ENCODE measurements at places on chromosomes 12 and 14. TPM values are rescaled to one million over a fixed set of nuclear protein-coding genes. Genes with fewer than 3 reads are reported as not detected.
A peak's percentile ranks its signal among the peaks of the same experiment; 100 is the strongest.

BDKRB1 gene
- total RNA-seq, result 1.2 TPM

IRAK3 gene
- 19.9 TPM for total RNA-seq

DNA sequence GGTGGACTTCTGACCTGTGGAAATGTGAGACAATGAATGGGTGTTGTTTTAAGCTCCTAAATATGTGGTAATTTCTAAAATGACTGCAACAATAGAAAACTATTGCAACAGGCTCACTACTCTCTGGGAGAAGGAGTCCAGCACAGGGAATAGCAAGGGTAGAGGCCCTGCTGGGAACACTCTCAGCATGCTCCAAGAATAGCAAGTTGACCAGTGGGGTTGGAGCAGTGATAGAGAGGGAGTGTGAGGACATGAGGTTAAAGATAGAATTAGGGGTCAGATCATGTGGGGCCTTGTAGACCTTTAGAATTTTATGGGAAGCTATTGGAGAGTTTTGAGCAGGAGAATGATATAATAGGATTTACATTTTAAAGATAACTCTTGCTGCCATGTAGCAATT is 346.7 kb upstream of the CCDC196 start:
- no peaks in the 10 kb centered on the region for H3K36me3 ChIP-seq
- H3K4me3 ChIP-seq, result no peak overlapping the region
- H3K27me3 ChIP-seq, result no peaks in the 10 kb centered on the region

TMEM63C gene
- 1.9 TPM for total RNA-seq

MYL2 gene
- total RNA-seq, result not detected

- H3K27me3 ChIP-seq, result no peaks in the 10 kb centered on the region
- no peak for DNase-seq
- H3K36me3 ChIP-seq, result no peaks in the 10 kb centered on the region
- H3K4me1 ChIP-seq, result peaks cover 10% of the 10 kb centered on the region
- H3K4me3 ChIP-seq, result no peak overlapping the region
- no peak overlapping the region for H3K27ac ChIP-seq
These were observed 25.2 kb upstream of the NTN4 start for GRCh38 chr12:95815632-95816212.

DNA sequence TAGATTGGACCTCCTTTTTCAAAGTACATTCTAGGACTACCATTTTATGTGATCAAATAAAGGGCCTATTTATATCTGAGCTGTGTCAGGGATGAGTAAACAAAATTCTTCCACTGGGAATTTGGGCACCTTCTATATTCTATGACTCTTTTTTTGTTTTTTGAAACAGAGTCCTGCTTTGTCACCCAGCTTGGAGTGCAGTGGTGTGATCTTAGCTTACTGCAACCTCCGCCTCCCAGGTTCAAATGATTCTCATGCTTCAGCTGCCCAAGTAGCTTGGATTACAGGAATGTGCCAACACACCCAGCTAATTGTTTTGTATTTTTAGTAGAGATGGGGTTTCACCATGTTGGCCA is 64.8 kb downstream of the DRAM1 start:
- H3K27me3 ChIP-seq, result no peaks in the 10 kb centered on the region
- no peaks in the 10 kb centered on the region for H3K36me3 ChIP-seq
- no peak overlapping the region for H3K4me3 ChIP-seq
- DNase-seq, result no peak
- H3K4me1 ChIP-seq, result no peaks in the 10 kb centered on the region

SAMD15 gene
- 6.2 TPM for total RNA-seq

GRCh38 chr12:1093166-1093751 is 102.2 kb downstream of the ERC1 start:
- H3K27ac ChIP-seq, result no peak overlapping the region
- H3K4me1 ChIP-seq, result no peaks in the 10 kb centered on the region
- H3K4me3 ChIP-seq, result no peak overlapping the region

DNA sequence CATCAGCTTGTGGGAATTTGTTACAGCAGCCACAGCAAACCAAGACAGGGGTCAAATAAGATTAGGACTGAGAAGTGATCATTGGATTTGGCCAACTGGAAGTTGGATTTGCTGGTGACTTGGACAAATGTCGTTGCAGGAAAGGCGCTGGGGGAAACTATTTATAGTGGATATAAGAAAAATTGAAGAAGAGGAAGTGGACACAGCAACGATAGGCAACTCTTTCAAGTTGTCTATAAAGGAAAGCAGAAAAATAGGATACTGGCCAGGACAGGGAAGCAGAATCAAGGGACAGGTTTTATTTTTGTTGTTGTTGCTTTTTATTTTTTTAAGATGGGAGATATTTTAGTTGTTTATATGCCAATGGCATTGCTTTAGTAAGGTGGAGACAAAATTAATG is 56.2 kb upstream of the RTRAF start:
- no peaks in the 10 kb centered on the region for H3K4me1 ChIP-seq
- H3K36me3 ChIP-seq, result no peaks in the 10 kb centered on the region
- no peak overlapping the region for H3K27ac ChIP-seq
- H3K4me3 ChIP-seq, result no peak overlapping the region
- H3K27me3 ChIP-seq, result no peaks in the 10 kb centered on the region

DNA sequence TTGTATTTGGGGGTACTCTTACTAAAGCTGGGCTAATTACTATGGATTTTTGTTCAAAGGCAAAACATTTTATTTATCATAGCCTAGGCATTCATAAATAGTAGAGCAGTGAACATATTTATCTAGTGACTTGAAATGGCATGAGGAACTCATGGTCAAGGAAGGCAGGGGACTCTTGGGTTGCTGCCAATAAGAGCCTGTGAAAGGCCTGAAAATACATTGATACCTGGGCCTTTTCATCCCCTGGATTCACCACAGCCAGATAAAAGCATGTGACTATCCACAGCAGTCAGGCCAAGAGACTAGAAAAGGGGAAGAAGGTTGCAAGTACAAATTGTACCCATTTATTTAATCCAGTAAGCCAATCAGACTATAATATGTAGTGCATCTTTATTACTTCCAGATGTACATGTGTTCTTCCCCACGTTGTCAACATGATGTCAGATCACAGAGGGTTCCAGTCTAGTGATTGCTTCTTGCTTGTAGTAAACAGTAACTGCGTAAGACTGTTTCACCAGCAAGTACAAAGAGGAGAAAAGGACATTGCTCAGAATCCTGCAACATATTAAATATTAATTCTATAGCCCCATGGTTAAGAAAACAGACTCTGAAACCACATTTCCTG is 409.7 kb downstream of the NOVA1 start:
- no peaks in the 10 kb centered on the region for H3K4me1 ChIP-seq
- DNase-seq, result no peak
- H3K27me3 ChIP-seq, result no peaks in the 10 kb centered on the region
- no peaks in the 10 kb centered on the region for H3K36me3 ChIP-seq

ALDH1L2 gene
- total RNA-seq, result 17.2 TPM

DNA sequence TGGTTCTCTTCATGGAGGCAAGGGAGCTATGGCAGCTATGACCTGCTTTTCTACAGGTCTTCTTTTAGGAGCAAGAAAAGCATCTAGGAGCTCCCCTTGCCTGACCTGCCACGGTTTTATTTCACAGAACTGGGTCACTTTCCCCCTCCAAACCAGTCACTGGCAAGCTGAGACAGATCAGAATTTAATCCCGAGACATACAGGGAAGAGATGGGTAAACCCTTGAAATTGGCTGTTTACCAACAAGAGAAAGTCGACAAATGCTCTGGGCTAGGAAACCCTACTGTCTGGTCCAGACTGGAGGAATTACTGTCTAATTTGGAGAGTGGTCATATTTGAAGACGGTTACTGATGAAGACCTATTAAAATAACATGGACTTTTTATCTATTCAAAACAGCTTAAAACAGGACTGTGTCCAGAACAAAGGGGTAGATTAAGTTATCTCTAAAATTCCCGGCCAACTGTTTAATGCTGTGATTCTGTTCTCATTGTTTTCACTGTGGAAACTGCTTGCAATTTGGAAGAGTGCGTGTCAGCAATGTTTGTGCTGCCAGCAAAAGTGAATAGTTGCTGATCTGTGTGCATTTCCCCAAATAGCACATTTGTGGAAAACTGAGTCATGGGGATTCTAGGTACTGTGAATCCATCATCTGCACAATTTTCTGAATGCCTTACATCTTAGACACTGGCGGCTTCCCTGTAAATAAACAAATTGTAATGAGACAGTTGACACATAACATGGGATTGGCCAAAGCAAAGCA is 73.4 kb upstream of the EEA1 start:
- DNase-seq, result no peak
- H3K4me1 ChIP-seq, result no peaks in the 10 kb centered on the region
- H3K27ac ChIP-seq, result no peak overlapping the region
- no peaks in the 10 kb centered on the region for H3K36me3 ChIP-seq

DNA sequence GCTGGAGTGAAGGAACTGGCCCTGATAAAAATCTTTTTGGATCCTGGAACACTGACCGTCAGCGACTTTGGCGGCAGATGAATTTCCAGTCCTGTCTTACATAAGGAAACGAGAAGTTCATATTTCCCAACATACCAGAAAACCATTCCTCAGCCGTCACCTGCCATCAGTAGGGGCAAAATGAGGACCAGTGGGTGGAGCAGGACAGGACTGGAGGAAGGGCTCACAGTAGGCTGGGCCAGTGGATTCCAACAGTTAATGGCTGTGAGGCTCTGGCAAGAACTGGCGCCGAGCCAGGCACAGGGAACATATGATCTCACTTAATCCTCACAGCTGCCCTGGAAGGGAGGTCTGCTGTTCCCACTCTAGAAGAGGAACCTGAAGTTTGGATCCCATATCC is 67.2 kb upstream of the FAM181A start:
- no peak overlapping the region for H3K4me3 ChIP-seq
- no peaks in the 10 kb centered on the region for H3K36me3 ChIP-seq
- no peaks in the 10 kb centered on the region for H3K27me3 ChIP-seq
- no peaks in the 10 kb centered on the region for H3K4me1 ChIP-seq
- DNase-seq, result no peak

DNA sequence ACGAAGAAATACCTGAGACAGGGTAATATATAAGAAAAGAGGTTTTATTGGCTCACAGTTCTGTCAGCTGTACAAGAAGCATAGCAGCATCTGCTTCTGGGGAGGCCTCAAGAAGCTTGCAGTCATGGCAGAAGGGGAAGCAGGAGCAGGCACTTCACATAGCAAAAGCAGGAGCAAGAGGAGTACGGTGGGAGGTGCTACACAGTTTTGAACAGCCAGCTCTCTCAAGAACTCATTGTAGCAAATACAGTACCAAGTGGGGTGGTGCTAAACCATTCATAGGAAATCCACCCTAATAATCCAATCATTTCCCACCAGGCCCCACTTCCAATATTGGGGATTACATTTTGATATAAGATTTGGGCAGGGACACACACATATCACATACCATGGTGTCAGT is 8.0 kb downstream of the TMTC3 start:
- no peaks in the 10 kb centered on the region for H3K36me3 ChIP-seq
- no peak overlapping the region for H3K27ac ChIP-seq
- H3K27me3 ChIP-seq, result no peaks in the 10 kb centered on the region
- no peak overlapping the region for H3K4me3 ChIP-seq

DNA sequence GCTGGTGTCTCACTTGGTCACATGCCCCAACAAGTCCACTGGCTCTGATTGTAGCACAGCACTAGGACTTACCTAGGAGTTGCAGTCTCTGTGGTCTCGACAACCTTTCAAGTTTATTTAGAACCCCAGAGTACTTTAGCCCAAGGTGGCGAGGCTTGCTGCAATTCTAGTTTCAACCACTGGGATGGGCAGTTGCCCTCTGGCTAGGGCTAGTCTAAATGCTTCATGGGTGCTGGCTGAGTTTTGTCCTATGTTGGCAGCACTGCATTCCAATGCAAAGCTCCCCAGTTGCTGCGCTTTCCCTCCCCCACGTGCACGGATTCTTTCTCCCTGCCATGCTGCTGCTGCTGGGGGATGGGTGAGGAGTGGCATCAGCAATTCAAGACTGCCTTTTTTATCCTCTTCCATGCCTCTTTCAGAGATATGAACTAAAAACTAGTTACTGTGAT is 207.9 kb downstream of the SYNE2 start:
- no peaks in the 10 kb centered on the region for H3K27me3 ChIP-seq
- peak; percentile 24 for DNase-seq
- H3K4me3 ChIP-seq, result no peak overlapping the region
- no peaks in the 10 kb centered on the region for H3K4me1 ChIP-seq
- H3K27ac ChIP-seq, result no peak overlapping the region
- H3K36me3 ChIP-seq, result peaks cover 25% of the 10 kb centered on the region

DTX3 gene
- 34.5 TPM for total RNA-seq

DNA sequence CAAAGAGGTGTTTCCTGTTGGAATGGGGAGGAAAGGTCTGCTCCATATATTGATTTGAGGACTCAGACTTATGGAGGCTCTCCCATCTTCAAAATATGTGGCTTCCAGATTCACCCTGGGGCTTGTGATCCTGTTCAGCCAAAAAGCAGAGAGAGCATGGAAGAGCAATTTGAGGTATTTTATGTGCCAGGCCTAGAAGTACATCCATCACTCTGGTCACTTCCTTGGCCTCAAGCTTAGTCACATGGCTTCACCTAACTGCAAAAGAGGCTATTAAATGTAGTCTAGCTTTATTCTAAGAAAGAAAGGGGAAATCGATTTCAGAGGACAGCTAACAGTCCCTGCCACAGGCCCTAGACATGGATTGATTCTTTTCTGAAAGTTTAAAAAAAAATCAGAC is 86.2 kb downstream of the C12orf50 start:
- H3K36me3 ChIP-seq, result no peaks in the 10 kb centered on the region
- H3K4me1 ChIP-seq, result no peaks in the 10 kb centered on the region
- H3K27ac ChIP-seq, result no peak overlapping the region
- no peaks in the 10 kb centered on the region for H3K27me3 ChIP-seq
- no peak overlapping the region for H3K4me3 ChIP-seq

ADIPOR2 gene
- 50.0 TPM for total RNA-seq

GRCh38 chr12:130714591-130715149 is 1.4 kb downstream of the RIMBP2 start:
- H3K27ac ChIP-seq, result no peak overlapping the region
- no peaks in the 10 kb centered on the region for H3K27me3 ChIP-seq
- no peaks in the 10 kb centered on the region for H3K4me1 ChIP-seq
- peak; percentile 46 for DNase-seq
- H3K4me3 ChIP-seq, result no peak overlapping the region

- H3K36me3 ChIP-seq, result no peaks in the 10 kb centered on the region
- H3K27me3 ChIP-seq, result no peaks in the 10 kb centered on the region
- H3K27ac ChIP-seq, result no peak overlapping the region
- H3K4me3 ChIP-seq, result no peak overlapping the region
- DNase-seq, result no peak
These were observed 101.6 kb upstream of the ESRRB start for GRCh38 chr14:76274324-76274723.

GPR137C gene
- 0.54 TPM for total RNA-seq

- DNase-seq, result no peak
- no peak overlapping the region for H3K4me3 ChIP-seq
- no peaks in the 10 kb centered on the region for H3K36me3 ChIP-seq
- H3K27ac ChIP-seq, result no peak overlapping the region
- peaks cover 6% of the 10 kb centered on the region for H3K4me1 ChIP-seq
These were observed 279.5 kb downstream of the DPF3 start for GRCh38 chr14:72614365-72614764.

DNA sequence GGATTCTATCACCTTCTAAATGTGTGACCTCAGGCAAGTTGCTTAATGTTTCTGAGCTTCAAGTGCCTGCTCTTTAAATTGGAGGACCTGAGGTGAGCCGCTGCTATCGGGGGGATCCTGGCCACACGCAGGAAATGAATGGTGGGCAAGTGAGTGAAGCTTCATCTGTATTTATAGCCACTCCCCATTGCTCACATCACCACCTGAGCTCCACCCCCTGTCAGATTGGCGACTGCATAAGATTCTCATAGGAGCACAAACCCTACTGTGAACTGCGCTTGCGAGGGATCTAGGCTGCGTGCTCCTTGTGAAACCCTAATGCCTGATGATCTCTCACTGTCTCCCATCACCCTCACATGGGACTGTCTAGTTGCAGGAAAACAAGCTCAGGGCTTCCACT is 158.6 kb upstream of the CCND2 start:
- H3K4me1 ChIP-seq, result peaks cover 7% of the 10 kb centered on the region
- H3K27ac ChIP-seq, result no peak overlapping the region

- no peak overlapping the region for H3K27ac ChIP-seq
- H3K36me3 ChIP-seq, result no peaks in the 10 kb centered on the region
- H3K4me1 ChIP-seq, result no peaks in the 10 kb centered on the region
- no peak for DNase-seq
- H3K27me3 ChIP-seq, result no peaks in the 10 kb centered on the region
These were observed 126.7 kb upstream of the SLC38A2 start for GRCh38 chr12:46499226-46499625.
